Aorta (tissue), 5 donors: ENCODE measurements at places on chromosomes 6 and 20.

DNA sequence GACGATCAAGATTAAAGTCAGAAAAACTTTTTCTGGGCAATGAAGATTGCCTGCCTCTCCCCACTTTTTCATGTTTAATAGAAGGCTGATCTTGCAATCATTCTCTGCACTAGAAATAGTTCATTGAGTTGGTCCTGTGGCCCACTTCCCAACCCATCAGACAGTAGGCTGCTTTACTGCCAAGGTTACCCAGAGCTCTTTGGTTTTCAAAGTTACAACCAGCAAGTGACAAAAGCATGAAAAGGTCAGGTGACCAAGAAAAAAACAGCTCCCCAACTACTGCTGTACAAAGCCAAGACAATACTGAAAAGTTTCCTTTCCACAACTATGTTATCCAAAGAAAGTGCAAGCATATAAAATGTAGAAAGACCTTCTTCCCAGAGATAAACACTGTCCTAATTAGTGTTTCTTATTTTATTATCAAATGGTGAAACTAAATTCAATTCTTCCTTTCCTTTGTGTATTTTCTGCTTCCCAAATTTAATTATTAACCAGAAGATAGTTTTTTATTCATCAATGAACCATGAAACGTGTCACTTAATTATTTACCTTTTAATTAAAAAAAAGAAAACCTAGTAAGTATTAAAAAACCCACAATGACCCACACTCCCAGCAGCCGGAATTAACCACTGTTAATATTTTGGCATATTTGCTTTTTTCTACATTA is 16.6 kb downstream of the DNAAF9 start:
- no peak for DNase-seq

- DNase-seq: peak; percentile 55
Measured at GRCh38 chr6:111950661-111951496, 77.6 kb upstream of the FYN start.

DNA sequence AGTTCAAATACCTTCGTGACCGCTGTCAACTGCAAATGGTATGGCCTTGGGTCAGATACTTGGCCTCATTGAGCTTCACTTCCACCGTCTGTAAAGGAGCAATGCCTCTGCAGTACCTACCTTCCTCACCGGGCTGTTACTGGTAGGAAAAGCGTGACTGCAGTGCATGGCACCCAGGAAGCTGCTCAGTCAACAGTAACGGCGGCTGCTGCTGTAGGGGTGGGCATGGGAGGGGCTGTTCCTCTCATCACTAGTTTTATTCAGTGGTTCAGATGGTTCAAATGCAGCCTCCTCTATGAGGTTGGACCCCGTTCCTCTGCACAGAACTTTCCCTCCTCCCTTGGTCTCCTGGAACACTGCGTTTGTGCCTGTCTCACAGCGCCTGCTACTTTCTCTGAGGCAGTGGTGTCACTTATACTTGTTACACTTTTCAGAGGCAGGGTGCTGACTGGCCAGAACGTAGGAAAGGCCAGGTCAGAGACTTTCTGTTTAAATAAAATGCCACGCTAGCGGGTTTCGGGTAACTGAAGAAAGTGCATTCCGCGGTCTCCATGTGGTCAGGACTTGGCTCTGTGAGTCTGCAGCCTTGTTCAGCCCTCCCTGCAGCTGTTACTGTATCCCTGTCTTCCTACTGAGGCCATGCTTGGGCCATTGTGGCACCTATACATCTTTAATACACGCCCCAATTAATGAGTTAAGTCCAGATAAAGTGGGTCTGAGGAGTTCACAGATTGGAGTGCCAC is 279.6 kb downstream of the NRN1 start:
- DNase-seq: no peak

DNA sequence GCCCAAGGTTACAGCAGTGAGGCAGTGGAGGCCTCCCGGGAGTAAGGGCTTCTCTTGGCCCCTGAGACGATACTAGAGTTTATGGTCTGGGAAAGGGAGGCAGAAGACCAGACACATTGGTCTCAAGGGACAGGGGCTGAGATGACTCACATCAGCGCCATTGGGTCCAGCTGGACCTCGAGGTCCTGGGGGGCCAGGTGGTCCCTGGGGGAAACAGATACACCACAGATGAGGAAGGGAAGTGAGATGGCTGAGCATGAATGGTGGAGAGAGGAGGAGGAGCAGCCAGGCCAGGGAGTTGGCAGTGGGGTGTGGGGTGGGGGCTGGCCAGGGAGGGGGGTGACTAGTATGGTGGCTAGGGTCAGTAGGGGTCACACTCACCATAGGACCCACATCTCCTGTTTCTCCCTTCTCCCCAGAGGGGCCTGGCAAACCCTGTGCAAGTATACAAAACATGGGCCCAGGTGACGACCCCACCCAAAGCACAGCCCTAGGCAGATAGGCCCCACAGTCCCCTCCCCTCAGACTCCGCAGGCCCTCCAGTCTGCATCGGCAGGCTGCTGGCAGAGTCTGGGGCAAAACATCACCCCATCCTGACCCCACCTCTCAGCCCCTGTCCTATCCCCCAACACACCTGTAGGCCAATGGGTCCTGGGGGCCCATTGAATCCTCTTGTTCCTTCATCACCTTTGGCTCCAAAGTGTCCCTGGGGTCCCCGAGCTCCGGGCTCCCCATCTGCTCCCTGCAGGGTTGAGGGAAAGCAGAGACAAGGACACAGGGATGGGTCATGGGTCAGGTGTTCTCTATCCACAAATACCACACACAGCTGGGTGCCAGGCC is 21.9 kb downstream of the COL11A2 start:
- DNase-seq: no peak

DNA sequence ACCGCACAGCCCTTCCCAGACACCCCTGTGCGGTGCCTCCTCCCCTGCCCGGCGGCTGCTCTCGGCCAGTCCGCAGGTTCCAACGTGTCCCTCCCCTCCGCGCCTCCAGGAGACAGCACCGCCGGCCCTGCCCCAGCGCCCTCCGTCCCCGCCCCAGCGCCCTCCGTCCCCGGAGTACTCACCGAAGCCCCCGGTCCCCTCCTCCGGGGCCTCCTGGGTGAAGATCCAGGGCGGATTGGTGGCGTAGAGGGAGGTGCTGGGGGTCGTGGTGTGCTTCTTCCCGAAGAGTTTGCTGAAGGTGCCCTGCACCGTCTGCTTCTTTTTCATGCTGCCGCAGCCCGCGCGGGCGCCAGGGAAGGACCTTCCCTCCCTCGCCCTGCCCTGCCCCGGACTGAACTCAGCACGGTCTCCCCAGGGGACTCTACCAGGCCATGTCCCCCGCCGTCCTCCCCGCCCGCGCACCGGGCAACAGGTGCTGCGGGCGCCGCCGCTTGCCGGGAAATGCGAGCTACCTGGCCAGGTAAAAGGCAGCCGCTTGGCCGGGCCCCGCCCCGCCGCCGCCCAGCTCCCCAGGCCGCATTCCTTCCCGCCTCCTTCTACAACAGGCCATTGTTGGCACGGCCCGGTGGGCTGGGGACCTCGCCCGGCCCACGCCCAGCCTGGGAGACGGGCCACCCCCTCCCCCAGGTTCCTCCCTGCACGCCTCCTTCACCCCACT is at the start of gene C6orf132:
Gene C6orf132 (minus strand): TSS at position 503 of the 718 bp plus-strand sequence. CDS start 176 bp downstream, at position 327.
- no peak for DNase-seq

DNA sequence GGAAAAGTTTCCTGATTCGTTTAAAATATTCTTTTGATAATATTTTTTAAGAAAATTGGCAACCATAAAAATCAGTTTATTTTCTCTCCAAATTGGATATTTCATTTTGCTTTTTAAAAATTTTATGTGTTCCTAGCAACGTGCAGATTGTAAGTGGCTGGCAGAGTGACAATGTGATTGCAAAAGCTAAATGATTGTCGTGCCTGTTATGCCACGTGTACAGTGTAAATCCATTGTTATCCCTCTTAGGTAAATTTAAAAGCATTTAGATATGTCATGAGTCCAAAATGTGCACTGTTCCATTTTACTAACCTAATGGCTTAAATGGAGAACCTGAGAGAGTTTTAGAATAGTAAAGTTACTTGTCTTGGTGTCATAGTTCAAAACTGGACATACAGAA is 94.4 kb upstream of the ADGRF4 start:
- no peak for DNase-seq

DNA sequence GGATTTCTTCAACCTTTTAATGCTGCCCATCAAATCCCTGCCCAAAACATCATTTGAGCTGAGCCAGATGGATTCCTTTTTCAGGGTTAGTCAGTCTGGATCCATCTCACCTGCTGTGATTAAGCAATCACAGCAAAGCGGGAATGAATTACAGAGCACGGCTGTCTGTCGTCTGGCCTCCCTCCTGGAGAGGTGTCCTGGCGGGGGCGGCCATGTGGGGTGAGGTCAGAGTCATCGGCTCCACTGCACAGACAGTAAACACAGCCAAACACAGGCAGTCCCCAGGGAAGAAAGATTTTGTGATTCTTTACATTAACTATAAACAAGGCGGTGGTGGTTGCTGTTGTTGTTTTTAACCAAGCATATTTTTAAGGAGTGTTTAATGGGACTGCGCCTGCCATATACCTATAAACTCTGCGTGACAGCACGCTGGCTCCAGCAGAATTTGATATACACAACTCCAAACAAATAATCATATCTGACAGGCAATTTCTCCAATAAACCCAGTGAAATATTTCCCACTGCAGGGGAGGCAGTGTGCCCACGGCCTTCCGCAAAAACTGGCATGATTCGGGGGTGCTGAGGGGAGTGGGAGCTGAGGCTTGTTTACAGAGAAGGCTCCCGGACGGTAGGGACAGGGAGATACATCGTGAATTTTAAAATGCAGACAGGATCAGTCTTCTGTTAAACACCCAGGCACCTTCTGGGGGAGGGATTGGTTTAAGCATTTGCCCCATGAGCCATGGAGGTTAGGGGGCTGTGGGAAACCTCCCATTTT is 232.0 kb upstream of the PMEPA1 start:
- peak; percentile 55 for DNase-seq

- DNase-seq: no peak
Measured at GRCh38 chr6:36853325-36853724, 14.1 kb upstream of the CPNE5 start.

DNA sequence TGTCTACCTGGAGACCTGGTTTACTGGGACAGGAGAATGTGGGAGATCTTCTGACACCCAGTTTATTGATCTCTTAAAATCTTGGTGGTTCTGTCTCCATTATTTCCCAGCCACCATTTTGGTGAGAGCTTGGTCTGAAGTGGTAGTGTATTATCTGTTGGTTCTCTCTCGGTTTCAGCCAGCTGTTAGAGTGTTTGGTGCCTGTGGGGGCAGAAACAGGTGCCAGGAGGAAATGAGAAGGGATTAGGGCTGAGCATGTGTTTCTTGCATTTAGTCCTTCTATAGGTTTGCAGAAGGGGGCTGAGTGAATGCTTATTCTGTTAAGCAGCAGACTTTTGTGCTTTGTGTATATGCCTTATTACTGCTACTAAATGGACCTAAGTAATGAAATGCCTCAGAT is 9.6 kb downstream of the JARID2 start:
- DNase-seq: no peak

DNA sequence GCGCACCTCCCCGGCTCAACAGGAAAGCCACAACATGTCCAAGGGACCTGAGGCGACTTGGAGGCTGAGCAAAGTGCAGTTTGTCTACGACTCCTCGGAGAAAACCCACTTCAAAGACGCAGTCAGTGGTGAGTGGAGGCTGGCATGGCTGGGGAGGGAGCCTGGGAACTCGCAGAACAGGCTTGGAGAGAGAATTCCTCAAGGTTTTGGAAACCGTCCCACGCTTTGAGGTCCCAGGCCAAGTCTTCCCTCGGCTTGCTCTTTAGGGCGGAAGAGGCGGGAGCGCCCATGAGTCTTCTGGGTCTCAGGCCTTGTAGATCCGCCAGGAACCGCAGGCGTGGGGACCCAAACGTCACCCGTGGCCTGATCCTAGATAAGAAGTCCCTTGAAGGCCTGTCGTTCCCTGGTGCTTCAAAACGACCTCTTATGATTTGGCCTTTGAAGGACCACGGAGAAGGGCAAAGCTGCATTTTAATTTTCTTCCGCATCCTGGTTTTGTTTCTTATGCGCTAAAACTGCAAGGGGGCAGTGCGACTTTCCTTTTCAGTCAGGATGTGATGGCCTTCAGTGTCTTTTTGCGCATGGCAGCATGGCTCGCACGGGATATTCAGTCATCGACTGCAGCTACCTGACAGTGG is 2.0 kb downstream of the LAMP5 start:
- DNase-seq: no peak

GRCh38 chr6:52310932-52311331 is 26.4 kb upstream of the MCM3 start:
- no peak for DNase-seq

DNA sequence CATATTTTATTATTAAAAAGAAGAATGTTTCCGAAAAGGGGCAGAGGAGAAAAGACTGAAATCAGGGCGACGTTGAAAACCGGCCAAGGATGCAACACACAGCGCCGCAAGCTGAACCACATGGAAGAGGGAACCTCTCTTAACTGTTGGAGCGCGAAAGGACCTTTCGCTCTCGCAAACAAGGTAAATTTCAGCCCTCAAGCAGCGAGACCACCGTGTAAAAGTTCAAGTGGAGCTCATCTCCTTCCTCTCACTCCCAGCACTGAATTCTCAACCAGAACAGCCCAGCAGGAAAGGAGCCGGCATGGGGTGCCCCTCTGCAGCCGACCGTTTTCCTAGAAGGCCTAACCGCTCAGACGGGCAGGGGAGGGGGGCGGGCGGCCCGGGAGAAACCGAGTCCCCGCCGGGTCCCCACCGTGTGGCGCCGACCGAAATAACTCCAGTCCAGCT is 621 bp downstream of the GPR63 start:
- no peak for DNase-seq

DNA sequence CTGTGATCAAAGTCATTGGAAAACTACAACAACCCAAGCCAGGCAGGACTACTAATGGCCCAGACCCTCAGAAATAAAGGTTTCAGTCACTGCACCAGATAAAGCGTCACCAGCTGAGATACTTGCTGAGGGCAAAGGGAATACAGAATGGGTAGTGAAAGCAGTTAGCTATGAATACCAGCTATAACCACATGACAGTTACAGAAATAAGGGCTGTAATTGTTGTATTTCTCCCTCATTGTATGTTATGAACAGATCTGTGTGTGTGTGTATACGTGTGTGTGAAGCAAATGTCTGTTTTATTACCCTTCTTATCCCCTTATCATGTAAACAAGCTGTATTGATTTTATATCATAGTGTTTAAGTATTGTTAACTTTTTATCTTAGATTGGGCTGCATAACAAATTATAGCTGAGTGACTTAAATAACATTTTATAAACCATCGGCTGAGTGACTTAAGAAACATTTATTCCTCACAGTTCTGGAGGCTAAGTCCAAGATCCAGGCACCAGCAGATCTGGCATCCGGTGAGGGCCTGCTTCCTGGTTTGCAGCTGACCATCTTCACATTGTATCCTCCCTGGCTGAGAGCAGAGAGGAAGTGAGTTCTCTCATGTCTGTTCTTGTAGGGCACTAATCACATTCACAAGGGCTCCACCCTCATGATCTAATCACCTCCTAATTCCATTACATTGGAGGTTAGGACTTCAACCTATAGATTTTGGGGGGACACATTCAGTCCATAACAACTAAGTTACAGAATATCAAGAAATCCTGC is 46.0 kb upstream of the VSX1 start:
- DNase-seq: no peak
